ENCODE measurements at places on chromosomes 5 and 9.

- no peak for DNase-seq
Measured at GRCh38 chr5:134115806-134116175, 1.3 kb downstream of the TCF7 start.

DNA sequence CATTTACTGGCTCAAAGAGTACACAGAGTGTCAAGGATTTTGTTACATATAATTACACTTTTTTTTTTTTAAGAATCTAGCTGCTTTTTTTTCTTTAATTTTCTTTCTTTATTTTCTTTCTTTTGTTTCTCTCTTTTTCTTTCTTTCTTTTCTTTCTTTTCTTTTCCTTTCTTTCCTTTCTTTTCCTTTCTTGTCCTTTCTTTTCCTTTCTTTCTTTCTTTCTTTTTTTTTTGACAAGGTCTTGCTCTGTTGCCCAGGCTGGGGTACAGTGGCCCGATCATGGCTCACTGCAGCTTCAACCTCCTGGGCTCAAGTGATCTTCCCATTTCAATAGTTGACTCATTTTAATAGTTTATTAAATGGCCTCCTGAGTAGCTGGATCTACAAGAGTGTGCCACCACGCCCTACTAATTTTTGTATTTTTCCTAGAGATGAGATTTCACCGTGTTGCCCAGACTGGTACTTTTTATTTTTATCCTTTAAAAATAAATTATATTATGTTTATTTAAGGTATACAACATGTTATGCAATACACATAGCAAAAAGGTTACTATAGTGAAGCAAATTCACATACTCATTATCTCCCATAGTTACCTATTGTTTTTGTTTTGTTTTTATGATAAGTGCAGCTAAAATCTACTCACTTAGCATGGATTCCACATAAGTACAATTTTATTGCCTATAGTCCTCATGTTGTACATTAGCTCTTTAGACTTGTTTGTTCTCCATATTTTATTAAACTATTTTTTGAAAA lies 381.5 kb upstream of the KLF4 start:
- no peak for DNase-seq

GRCh38 chr5:127518319-127518621 lies 830 bp downstream of the PRRC1 start:
- DNase-seq, result no peak

DNA sequence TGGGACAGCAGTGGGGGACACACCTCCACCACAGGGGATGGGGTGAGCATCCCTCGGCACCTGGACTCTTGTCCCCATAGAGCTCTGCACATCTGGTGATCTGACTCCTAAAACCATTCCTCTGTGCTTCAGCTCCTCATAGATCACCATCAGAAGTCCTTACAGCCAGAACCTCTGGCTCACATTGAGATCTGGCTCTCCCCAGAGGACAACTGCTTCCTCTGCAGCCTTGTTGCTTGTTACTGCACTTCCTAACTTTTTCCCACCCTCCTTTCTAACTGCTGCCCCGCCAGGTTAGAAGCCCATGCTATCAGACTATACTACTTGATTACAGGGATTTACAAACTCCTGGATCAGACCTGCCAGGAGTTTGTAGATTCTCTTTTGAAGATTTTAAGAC lies 64.5 kb downstream of the ARSB start:
- peak; percentile 36 for DNase-seq

Measured in GM23338 (cell line).